ENCODE measurements at places on chromosomes 13 and 19.

DNA sequence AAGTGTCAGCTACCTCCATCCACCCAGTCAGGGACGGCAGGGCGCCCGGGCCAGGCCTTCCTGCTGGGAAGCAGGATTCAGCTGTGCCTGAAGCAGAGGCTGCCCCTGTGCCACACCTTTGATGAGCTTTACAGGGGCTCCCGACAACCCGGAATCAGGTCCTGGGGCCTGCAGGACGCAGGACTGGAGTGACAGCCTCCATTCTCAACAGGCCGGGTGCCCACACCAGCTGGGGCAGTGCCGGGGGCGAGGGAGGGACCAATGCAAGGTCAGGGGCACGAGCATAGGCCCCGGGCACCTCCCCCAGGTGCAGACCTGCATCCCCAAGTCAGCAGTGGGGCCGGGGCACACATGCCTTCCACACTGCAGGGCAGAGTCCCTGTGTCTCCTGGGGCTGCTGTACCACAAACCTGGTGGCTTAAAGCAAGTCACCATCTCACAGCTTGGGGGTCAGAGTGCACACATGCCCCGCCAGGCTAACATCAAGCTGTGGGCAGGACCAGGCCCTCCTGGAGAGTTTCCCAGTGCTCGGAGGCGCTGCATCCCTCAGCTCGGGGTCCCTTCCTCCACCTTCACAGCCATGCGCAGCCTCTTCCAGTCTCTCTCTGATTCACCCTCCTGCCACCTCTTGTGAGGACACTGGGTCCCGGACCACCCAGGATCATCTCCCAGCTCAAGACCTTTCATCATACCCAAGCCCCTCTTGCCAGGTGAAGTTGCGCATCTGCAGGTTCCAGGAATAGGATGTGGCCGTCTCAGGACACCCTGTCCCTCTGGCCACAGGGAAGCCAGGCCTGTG, 13.4 kb downstream of the UBXN6 start:
- no peak for DNase-seq
- H3K27me3 ChIP-seq, result no peaks in the 10 kb centered on the region
- H3K4me1 ChIP-seq, result no peaks in the 10 kb centered on the region
- H3K27ac ChIP-seq, result no peak overlapping the region

DNA sequence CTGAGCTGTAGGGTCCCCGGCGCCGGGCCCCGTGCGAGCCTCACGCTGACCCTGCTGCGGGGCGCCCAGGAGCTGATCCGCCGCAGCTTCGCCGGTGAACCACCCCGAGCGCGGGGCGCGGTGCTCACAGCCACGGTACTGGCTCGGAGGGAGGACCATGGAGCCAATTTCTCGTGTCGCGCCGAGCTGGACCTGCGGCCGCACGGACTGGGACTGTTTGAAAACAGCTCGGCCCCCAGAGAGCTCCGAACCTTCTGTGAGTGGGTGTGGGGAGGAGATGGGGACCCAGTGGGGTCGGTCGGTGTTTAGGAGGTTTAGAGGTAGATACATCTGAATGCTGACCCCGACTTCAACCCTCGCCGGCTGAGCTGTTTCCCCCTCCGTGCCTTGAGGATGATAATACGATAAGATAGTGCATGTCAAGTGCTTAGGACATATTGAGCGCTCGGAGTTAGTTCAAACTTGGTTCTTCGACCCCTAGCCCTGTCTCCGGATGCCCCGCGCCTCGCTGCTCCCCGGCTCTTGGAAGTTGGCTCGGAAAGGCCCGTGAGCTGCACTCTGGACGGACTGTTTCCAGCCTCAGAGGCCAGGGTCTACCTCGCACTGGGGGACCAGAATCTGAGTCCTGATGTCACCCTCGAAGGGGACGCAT, 1.9 kb downstream of the ICAM5 start:
- H3K4me1 ChIP-seq, result peaks cover 65% of the 10 kb centered on the region
- H3K36me3 ChIP-seq, result peaks cover under 1% of the 10 kb centered on the region
- no peak for DNase-seq
- H3K27me3 ChIP-seq, result peaks cover 73% of the 10 kb centered on the region
- peak overlapping the region; percentile 66 for H3K4me3 ChIP-seq

DNA sequence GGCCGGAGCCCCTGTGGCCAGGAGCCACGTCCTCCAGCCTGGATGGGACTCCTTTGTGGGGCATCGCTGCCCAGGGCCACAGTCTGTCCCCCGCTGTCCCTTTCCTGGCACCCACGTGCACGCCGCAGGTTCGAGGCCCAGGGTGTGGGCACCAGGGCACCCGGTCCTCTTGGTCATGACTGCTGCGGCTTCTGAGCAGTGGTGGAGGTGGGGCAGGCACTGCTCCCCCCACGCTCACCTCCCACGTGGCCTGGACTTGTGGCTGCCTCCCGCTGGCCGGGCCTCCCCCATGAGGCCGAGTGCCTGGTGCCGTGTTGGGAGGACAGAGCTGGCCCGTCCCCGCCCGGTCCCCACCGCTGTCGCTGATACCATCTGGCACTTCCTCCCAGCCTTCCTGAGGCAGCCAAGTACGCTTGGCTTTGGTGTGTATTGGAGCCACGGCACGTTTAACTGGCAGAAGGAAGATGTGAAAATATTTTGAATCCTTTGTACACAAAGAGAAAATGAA, 12.8 kb downstream of the SPPL2B start:
- H3K4me3 ChIP-seq, result no peak overlapping the region
- H3K27me3 ChIP-seq, result no peaks in the 10 kb centered on the region
- H3K27ac ChIP-seq, result no peak overlapping the region

DNA sequence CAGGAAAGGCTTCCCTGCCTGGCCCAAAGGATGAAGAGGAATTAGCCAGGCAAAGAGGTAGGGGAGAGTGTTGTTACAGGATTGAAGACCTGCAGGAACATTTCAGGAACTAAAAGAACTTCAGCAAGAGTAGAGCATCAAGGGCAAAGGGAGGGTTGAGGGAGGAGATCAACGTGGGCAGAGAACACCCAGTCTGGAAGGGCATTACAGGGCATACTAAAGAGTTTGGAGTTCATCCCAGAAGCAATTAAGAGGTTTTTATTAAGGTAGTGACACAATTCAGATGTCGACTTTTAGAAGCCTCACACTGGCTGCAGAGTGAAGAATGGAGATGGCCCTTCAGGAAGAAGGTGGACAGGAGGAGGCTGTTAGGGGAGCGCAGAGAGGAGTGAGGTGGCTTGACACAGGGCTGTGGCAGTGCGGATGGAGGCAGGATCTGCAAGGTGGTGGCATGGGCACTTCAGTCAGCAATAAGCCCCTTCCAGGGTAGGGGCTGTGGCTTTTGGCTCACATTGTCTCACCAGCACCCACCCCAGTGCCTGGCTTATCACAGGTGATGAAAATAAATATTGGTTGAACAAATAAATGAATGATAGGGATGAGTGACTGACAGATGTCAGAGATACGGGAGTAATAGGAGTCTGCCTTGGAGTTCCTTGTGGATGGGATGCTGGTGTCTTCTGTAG, 24.9 kb downstream of the TEX26 start:
- no peaks in the 10 kb centered on the region for H3K36me3 ChIP-seq
- no peak for DNase-seq
- H3K4me3 ChIP-seq, result no peak overlapping the region
- peaks cover 45% of the 10 kb centered on the region for H3K27me3 ChIP-seq
- H3K27ac ChIP-seq, result no peak overlapping the region
- H3K4me1 ChIP-seq, result no peaks in the 10 kb centered on the region

GRCh38 chr19:2636141-2636896, 66.2 kb downstream of the GNG7 start:
- H3K27me3 ChIP-seq, result peaks cover 4% of the 10 kb centered on the region
- H3K27ac ChIP-seq, result no peak overlapping the region
- DNase-seq, result no peak
- no peaks in the 10 kb centered on the region for H3K36me3 ChIP-seq
- peaks cover 12% of the 10 kb centered on the region for H3K4me1 ChIP-seq

Data from activated CD4-positive, alpha-beta T cell treated with anti-CD3 and anti-CD28 coated beads for 36 hours (primary cell).